Aorta (tissue), 5 donors: ENCODE measurements at places on chromosomes 11 and 22.

- no peak for DNase-seq
- no peak overlapping the region for H3K4me3 ChIP-seq
- H3K27me3 ChIP-seq: no peaks in the 10 kb centered on the region
- no peaks in the 10 kb centered on the region for H3K36me3 ChIP-seq
- no peaks in the 10 kb centered on the region for H3K4me1 ChIP-seq
These were observed 128.7 kb upstream of the TOP3B start for GRCh38 chr22:22111267-22111751.

- no peak for DNase-seq
- H3K27me3 ChIP-seq: no peaks in the 10 kb centered on the region
- no peaks in the 10 kb centered on the region for H3K36me3 ChIP-seq
- no peaks in the 10 kb centered on the region for H3K4me1 ChIP-seq
- no peak overlapping the region for H3K4me3 ChIP-seq
- H3K27ac ChIP-seq: no peak overlapping the region
These were observed 176.3 kb upstream of the TMEM45B start for GRCh38 chr11:129639300-129639699.

- H3K4me1 ChIP-seq: peaks cover 3% of the 10 kb centered on the region
- H3K36me3 ChIP-seq: no peaks in the 10 kb centered on the region
- H3K27me3 ChIP-seq: no peaks in the 10 kb centered on the region
- peak; percentile 47 for DNase-seq
These were observed 32.6 kb upstream of the SLC6A5 start for GRCh38 chr11:20566591-20567434.

GRCh38 chr22:46013460-46014416 lies 36.8 kb upstream of the WNT7B start:
- no peak overlapping the region for H3K4me3 ChIP-seq
- peak overlapping the region; percentile 90 for H3K27ac ChIP-seq
- H3K27me3 ChIP-seq: no peaks in the 10 kb centered on the region
- no peaks in the 10 kb centered on the region for H3K36me3 ChIP-seq
- DNase-seq: peak; percentile 98

DNA sequence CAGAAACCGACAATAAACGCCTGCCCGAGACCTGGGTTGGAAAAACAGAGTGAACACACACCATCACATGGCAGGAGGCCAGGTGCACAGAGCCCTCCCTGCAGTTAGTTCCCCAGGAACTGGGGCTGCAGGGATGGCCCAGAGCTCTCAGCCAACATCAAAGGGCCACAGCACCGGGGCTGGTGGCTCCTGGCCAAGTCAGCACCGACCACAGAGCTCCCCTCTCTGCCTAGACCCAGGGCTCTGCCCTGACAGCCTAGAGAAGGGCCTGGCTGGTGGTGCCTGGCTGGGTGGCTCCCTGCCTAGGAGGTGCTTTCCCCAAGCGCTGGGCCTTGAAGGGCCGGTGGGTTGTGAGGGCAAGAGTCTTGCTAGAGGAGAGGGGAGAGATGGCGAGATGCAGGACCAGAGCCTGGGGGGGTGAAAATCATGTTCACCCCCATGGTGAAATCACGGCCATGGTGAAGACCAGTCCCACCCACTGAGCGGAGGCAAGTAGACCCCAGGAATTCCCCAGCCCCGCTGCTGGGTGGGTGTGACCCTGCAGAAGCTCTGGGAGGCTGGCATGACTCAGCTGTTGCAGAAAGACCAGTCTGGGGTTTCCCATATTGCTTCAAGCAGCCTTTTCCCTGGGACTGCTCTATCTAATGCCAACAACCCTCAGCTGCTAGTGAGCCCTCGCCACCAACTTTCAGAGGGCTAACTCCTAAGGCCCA lies 7.2 kb upstream of the BID start:
- no peak overlapping the region for H3K4me3 ChIP-seq
- DNase-seq: no peak
- no peaks in the 10 kb centered on the region for H3K36me3 ChIP-seq
- no peak overlapping the region for H3K27ac ChIP-seq

DNA sequence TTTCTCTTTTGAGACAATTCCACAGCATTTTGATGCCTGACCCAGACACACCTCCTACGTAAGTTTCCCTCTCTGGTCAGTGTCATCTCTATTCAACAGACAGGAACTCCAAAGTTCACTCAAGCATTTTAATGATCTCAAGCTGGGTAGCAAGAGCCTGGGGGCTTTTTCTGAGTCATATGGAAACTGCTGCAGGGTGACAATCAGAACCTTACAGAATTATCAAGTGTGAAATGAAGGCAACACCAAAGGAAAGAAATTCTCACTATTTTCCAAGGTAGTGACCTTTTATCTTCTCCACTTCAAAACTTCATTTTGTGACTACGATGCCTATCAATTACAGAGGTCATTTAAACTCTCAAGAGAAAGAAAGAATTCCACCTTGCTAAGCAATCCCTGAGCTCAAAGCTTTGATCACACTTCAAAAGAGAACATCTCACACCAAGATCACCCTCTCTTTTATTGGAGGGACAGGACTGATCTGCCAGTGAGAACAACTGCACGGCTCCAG lies 229.0 kb upstream of the ZC3H12C start:
- no peaks in the 10 kb centered on the region for H3K27me3 ChIP-seq
- no peaks in the 10 kb centered on the region for H3K4me1 ChIP-seq

GRCh38 chr11:124879493-124880289 lies 14.5 kb downstream of the ROBO3 start:
- no peaks in the 10 kb centered on the region for H3K27me3 ChIP-seq
- H3K4me1 ChIP-seq: no peaks in the 10 kb centered on the region
- no peak overlapping the region for H3K4me3 ChIP-seq
- no peak overlapping the region for H3K27ac ChIP-seq
- no peaks in the 10 kb centered on the region for H3K36me3 ChIP-seq
- DNase-seq: peak; percentile 72

GRCh38 chr22:39877079-39877845 lies 16.3 kb downstream of the ENTHD1 start:
- no peaks in the 10 kb centered on the region for H3K36me3 ChIP-seq
- H3K4me1 ChIP-seq: no peaks in the 10 kb centered on the region
- no peaks in the 10 kb centered on the region for H3K27me3 ChIP-seq
- H3K4me3 ChIP-seq: no peak overlapping the region
- no peak for DNase-seq
- H3K27ac ChIP-seq: no peak overlapping the region

- H3K27me3 ChIP-seq: no peaks in the 10 kb centered on the region
- H3K4me1 ChIP-seq: no peaks in the 10 kb centered on the region
- no peak for DNase-seq
- no peaks in the 10 kb centered on the region for H3K36me3 ChIP-seq
These were observed 28.4 kb downstream of the TRPC6 start for GRCh38 chr11:101555366-101555765.

GRCh38 chr11:113634940-113635575 lies 71.0 kb downstream of the TMPRSS5 start:
- H3K27me3 ChIP-seq: no peaks in the 10 kb centered on the region
- H3K4me1 ChIP-seq: no peaks in the 10 kb centered on the region
- no peaks in the 10 kb centered on the region for H3K36me3 ChIP-seq
- H3K4me3 ChIP-seq: no peak overlapping the region
- no peak overlapping the region for H3K27ac ChIP-seq
- DNase-seq: no peak
